ENCODE measurements at places on chromosomes 7 and 10.
A peak's percentile ranks its signal among the peaks of the same experiment; 100 is the strongest.

GRCh38 chr7:27430105-27430504 is 187.5 kb downstream of the EVX1 start:
- DNase-seq = no peak

GRCh38 chr10:12048547-12048946 is 5.9 kb upstream of the UPF2 start:
- DNase-seq = no peak

- DNase-seq = no peak
These were observed 74.5 kb downstream of the DGKB start for GRCh38 chr7:14828053-14828452.

DNA sequence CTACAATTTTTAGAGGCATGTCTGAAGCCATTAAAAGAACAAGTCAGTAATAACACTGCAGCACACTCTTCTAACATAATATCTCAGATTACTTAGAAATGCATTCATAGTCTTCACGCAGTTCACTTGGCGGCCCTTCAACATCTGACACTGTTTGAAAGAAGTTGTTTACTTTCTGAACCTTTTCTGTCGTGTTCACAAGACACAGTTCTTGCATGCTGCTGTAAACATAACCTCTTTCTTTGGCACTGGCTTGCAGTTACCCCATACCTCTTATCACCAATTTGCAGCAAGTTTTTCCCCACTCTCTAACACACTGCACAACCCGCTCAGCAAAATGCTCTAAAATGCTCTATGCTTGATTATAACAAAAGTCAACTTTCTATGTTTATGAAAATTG is 12.0 kb downstream of the PIP4K2A start:
- no peak for DNase-seq

DNA sequence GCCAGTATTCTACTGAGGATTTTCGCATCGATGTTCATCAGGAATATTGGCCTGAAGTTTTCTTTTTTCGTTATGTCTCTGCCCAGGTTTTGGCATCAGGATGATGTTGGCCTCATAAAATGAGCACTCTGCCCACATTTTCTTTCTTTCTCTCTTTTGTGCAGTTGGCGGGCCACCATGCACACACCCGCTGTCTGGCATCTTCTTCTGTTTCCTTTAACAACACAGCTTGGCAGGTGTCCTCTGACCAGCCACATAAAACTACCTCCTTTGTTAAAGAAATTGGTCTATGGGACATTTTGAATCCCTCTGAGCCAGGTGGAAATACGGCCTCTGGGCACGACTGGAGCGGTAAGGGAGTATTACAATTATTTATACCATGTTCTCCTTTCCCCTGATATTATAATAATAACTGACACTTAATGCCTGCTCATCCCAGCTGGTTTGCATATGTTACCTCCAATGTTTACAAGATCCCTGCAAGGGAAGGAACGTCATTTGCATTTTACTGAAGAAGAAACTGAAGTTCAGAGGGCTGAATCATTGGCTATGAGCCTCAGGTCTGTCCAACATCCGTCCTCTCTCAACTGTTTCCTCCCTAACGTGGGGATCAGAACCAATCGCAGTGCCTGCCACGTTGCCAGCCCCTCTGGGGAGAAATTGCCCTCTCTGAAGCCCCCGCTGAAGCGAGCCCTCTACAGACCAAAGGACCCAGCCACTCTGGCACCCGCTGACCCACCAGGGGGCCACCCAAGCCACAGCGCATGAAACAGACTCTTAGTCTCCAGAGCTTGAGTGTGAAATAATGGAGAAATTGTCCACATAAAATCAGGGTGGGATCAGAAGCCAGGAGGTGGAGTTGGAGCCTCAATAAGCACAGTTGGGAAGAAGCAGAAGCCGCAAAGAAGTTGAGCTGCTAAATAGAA is 125.0 kb upstream of the FOXK1 start:
- DNase-seq = no peak

DNA sequence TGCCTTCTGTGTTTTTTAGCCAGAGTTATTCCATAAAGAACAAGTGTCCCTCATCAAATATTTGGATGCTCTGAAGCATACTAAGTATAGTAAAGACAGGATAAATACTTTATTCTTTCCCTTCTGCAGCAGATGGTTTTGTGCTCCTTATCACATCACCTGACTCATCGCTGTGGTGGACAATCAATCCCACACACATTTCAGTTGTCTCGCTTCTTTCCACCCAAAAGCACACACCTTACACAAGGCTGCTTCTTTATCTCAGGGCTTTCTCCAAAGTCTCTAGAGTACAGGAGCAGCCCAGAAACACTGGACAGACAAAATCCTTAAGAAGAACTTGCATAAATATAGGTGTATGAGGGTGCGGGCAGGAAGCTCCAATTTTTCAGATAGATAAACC is 43.4 kb downstream of the IGF2BP3 start:
- DNase-seq = no peak

GRCh38 chr10:24278176-24278889 is 69.4 kb downstream of the KIAA1217 start:
- DNase-seq = no peak

- no peak for DNase-seq
These were observed 326.5 kb downstream of the THSD7A start for GRCh38 chr7:11505471-11505985.

GRCh38 chr7:435630-436366 is 83.8 kb downstream of the PDGFA start:
- DNase-seq = peak; percentile 84

GRCh38 chr10:49353026-49353894 is 42.6 kb downstream of the DRGX start:
- no peak for DNase-seq

- no peak for DNase-seq
These were observed 68.8 kb downstream of the OAT start for GRCh38 chr10:124349996-124350280.

DNA sequence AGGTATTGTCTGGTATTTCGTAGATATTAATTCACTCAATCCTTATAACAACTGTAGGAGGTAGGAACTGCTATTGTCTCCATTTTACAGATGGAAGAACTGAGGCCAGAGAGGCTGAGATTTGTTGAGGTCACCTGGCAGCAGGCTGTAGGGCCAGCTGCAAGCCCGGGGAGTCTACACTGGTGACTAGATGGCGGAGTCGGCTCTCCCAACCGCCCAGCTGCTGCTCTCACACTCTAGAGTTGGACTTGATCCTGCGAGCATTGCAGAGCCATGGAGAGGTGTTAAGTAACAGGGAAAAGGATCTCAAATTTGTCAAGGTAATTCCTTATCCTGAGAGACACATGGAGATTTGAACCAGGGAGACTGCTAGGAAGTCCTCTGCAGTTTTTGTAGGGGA is 124.1 kb downstream of the CAMK1D start:
- no peak for DNase-seq

GRCh38 chr10:126475074-126475691 is 86.9 kb upstream of the ADAM12 start:
- DNase-seq = no peak
